Adipose tissue (tissue), 3 donors: ENCODE measurements at places on chromosomes 7 and 10. TPM values are rescaled to one million over a fixed set of nuclear protein-coding genes. Genes with fewer than 3 reads are reported as not detected.

UTF1 gene
- polyA plus RNA-seq: not detected

PAPSS2 gene
- 36.7 TPM for polyA plus RNA-seq

PROSER2 gene
- 5.6 TPM for polyA plus RNA-seq

HOXA9 gene
- 1.4 TPM for polyA plus RNA-seq

NRP1 gene
- 16.0 TPM for polyA plus RNA-seq

SPDYE5 gene
- not detected for polyA plus RNA-seq

CABCOCO1 gene
- 0.10 TPM for polyA plus RNA-seq

CASTOR2 gene
- 1.2 TPM for polyA plus RNA-seq

PDZD7 gene
- 2.3 TPM for polyA plus RNA-seq

AOC1 gene
- not detected for polyA plus RNA-seq

SPDYE1 gene
- 0.03 TPM for polyA plus RNA-seq

OR2A1 gene
- polyA plus RNA-seq: 0.07 TPM

RTKN2 gene
- polyA plus RNA-seq: 0.08 TPM

ABCF2 gene
- polyA plus RNA-seq: 32.4 TPM

TRIM73 gene
- 2.0 TPM for polyA plus RNA-seq

TMEM225B gene
- 0.49 TPM for polyA plus RNA-seq

NPSR1 gene
- polyA plus RNA-seq: not detected

PRKAR2B gene
- polyA plus RNA-seq: 276 TPM

GIMAP8 gene
- polyA plus RNA-seq: 3.6 TPM

UCN3 gene
- 1.5 TPM for polyA plus RNA-seq

LDB3 gene
- 1.9 TPM for polyA plus RNA-seq

LFNG gene
- polyA plus RNA-seq: 23.7 TPM

SLC16A9 gene
- 1.4 TPM for polyA plus RNA-seq

ZNF804B gene
- not detected for polyA plus RNA-seq

GATAD1 gene
- polyA plus RNA-seq: 16.6 TPM

CALML3 gene
- polyA plus RNA-seq: 0.22 TPM

LSM5 gene
- polyA plus RNA-seq: 43.6 TPM

PLAU gene
- 3.6 TPM for polyA plus RNA-seq

SYT15B gene
- 1.7 TPM for polyA plus RNA-seq

PLEKHS1 gene
- 4.2 TPM for polyA plus RNA-seq

ABCC2 gene
- polyA plus RNA-seq: 2.6 TPM

FIS1 gene
- 416 TPM for polyA plus RNA-seq

C10orf143 gene
- polyA plus RNA-seq: 4.2 TPM

DYDC2 gene
- polyA plus RNA-seq: 0.07 TPM

ZMIZ1 gene
- 17.4 TPM for polyA plus RNA-seq

HECW1 gene
- 0.22 TPM for polyA plus RNA-seq

LRRC18 gene
- polyA plus RNA-seq: not detected

SEMA3C gene
- polyA plus RNA-seq: 1.3 TPM

GRM3 gene
- not detected for polyA plus RNA-seq

GNGT1 gene
- not detected for polyA plus RNA-seq

ITGB8 gene
- 1.5 TPM for polyA plus RNA-seq

FBXL13 gene
- polyA plus RNA-seq: 0.59 TPM

GPR37 gene
- not detected for polyA plus RNA-seq

ZNF212 gene
- 8.2 TPM for polyA plus RNA-seq

MCM10 gene
- 1.6 TPM for polyA plus RNA-seq

LHFPL3 gene
- polyA plus RNA-seq: not detected

CHAT gene
- polyA plus RNA-seq: not detected

C10orf105 gene
- polyA plus RNA-seq: 0.03 TPM
